ENCODE measurements at places on chromosomes 3 and 15.

DNA sequence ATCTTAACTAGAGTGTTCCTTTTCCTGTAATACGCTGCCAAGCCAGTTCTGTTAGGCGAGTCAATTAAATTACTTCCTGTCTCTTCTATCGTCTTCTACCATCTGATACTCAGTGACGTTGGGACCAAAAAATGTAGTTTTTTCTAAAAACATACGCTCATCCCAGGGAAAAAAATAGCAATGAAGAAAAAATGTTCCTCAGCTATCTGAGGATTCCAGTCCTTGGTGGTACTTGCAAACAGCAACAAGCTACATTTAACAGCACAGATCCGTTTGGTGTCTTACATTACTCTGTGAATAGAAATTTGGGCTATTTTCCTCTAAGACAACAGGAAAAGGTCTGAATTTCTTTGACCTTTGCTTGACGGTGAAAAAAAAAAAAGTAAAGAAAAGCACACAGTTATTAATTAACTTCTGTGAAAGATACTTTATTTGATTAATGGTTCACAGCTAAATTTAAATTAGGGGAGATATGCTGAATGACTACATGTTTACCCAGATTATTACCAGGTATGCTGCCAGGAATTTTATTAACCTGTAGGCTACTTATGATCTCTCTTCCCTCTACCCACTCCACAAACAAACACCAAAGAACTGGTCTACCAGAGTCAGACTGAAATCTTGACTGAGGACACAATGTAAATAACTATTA is 254.4 kb upstream of the ZPLD1 start:
- no peak for DNase-seq

- no peak for DNase-seq
Measured at GRCh38 chr3:159236321-159236720, 434.5 kb downstream of the MFSD1 start.

- DNase-seq = no peak
Measured at GRCh38 chr15:63366451-63366850, 15.2 kb downstream of the CA12 start.

GRCh38 chr15:78347586-78348543 is 7.7 kb downstream of the CRABP1 start:
- no peak for DNase-seq

- DNase-seq = no peak
Measured at GRCh38 chr15:43274136-43274535, 7.4 kb upstream of the TGM5 start.

- DNase-seq = no peak
Measured at GRCh38 chr3:4228295-4228694, 74.9 kb upstream of the SETMAR start.

- no peak for DNase-seq
Measured at GRCh38 chr3:37737134-37737533, 124.5 kb upstream of the CTDSPL start.

GRCh38 chr3:196949750-196950149 is 7.4 kb upstream of the NCBP2 start:
- no peak for DNase-seq

DNA sequence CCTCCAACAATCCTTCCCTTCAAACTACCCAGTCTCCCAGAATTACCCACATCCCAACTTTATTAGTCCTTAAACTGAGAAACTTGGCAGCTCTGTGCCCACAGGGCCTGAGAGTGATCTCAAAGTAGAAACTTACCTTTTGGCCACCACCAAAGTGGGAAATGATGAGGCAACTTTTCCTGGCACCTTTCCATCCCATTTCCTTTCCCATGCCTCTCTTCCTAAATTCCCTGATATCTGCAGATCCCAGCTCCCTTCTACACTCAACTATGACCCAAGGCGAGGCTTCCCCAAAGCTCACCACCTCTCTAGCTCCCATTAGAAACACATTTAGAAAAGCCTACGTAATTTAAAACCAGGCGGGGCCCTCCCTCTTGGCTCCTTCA is 271.9 kb downstream of the FOXP1 start:
- DNase-seq = no peak

DNA sequence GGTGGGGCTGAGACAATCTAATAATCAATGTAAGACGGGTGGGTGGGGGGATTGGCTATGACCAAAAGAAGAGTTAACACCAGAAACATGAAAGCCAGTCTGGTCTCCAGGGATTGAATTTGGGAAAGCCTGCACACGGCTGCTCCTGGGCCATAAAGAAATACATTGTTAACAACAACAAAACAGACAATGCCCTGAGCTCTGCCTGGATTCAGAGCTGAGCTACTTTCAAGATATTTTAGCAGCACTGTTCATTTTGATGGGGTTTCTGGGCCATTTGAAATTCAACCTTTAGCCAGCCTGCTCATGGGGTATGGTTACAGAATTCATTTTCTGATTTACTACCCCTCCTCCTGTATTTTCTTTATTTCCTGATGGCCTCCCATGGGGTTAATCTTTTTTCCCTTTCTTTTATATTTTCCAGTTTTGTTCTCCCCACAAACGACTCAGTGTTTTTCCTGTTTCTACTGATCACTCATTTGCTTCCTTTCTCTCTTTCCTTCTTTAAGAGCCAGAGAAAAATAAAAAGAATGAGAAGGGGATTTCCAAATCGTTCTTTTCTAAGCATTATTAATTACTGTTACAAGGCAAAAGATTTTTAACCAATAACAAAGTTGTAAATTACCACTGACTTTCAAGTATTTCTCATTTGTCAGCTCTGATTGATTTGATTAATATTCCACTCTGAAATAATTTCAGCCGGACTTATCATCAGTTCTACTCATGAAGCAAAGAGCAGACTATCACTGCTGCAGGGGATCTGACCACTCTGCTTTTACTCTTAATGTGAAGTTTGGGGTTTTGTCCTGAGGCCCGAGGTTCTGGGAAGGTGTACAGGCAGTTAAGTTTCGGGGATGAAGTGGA is 19.6 kb downstream of the NR2F2 start:
- DNase-seq = no peak

GRCh38 chr15:91264651-91265351 is 164.7 kb downstream of the SV2B start:
- DNase-seq = no peak

DNA sequence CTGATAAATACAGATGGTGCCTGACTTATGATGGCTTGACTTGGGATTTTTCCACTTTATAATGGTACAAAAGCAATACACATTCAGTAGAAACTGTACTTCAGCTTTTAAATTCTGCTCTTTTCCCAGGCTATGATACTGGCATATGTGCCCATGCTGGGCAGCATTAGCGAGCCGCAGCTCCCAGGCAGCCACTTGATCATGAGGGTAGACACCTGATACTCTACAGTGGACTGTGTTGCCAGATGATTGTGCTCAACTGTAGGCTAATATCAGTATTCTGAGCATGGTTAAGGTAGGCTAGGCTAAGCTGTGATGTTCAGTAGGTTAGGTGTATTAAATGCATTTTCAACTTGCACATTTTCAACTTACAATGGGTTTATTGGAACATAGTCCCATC is 17.7 kb upstream of the FEM1B start:
- no peak for DNase-seq

DNA sequence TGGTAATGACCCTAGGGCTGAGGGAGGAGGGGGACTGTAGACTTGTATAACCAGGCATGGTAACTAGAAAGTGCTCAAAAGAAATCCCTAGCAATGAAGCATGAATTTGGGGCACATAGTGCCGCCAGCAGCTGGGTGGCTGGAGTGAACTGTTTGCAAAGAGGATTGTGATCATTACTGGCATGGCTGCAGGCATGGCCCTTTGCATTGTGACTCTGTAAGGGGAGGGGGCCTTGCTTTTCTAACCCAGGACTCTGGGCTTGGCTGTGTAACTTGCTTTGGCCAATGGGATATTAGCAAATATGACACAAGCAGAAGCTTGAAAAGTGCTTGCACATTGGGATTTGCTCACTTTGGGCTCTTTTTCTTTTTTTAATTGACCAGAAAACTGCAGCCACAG is 112.5 kb upstream of the RAD18 start:
- no peak for DNase-seq

DNA sequence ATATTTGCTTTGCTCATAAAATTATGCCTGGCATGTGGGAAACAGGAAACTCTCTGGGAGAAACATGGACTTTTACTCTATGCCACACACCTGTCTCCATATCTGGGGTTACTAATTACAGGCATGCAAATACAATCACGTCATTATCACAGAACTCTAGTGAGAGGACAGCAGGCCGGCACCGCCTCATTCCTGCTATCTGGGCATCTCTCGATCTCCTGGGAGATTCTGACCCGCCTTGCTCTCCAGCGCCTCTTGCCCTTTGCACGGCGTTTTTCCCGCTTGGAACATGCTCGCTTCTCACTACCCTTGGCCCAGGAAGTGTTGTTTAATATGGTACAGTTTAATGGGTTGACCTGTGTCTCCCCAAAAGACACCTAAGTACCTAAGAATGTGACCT is 45.4 kb upstream of the PARL start:
- DNase-seq = no peak

- no peak for DNase-seq
Measured at GRCh38 chr3:28077572-28077971, 163.8 kb upstream of the CMC1 start.

GRCh38 chr3:15405448-15406050 is 21.8 kb downstream of the METTL6 start:
- DNase-seq = peak; percentile 8

DNA sequence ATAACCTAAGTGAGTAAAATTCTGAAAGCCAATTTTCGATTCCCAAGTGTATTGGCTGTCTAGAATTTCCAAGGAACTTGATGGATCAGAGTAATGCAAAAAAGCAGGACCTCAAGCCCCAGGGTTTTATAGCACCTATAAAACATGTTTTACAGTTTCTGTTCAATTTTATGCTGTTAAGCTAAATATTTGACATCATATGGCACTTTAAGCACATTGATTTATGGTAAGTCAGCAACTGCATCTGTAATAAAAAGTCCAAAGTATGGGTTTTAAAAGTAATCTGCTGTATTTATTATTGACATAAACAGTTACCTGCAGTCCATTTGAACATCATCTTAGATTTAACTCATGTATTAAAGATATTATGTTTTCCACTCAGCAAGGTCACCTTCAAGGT is 20.0 kb upstream of the MFSD1 start:
- DNase-seq = no peak

DNA sequence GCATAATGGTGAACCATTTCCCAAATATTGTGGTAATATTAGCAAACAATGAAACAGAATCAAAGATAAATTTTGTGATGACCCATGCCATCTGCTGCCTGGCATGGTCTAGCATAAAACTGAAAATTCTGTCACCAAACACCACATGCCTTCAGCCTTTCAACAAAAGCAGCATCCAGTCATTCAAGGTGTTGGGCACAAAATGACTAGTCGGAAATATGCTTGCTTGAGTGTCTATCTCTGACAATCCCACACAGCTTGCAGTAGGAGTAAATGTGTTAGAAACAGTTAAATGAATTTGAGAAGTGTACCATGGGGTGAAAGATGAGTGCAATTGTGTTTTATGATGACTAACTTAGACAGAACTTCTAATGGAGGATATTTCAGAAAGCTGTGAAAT is 61.7 kb upstream of the CDIN1 start:
- DNase-seq = no peak

DNA sequence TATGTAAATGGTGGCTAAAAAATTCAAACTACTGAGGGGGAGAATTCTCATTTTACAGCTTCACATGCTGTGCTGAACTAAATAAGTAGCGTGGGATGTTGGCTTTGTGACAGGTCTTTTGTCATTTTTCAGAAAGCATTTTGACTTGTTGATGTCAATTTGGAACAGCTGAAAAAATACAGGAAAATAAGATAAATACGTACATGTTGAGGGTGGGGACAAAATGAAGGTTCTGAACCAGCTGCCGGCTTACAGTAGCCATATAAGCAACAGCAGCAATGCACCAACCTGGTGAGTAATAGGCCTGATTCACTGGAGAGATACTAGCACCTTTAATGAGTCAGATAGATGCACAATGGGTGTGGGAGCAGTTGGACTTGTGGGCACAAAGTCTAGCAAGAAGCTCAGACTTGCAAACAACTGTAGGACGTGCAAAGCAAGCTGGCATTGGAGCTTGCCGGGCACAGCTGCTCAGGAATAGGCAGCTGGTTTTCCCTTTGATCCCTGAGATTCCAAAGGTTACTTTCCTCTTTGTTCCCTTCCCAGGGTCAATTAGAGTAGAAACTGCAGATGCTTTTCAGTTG is 12.9 kb downstream of the B3GNT5 start:
- DNase-seq = no peak

DNA sequence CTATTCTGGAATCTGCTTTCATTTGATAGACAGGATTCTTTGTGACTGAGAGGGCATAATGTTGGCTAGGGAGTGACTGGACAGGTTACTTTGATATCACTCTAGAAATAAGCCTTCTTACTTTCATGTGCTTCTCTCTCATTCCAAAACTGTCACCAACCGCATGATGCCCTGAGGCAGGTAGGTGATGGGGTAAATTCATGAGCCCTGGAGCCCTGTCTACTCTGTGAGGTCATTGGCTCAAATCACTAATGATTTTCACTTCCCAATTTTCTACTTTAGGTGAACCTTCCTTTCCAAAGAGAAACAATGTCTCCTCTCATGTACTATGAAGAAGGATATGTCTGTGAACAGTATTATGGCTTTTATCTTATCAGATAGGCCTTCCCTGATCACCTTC is 596.7 kb downstream of the TUSC7 start:
- no peak for DNase-seq

DNA sequence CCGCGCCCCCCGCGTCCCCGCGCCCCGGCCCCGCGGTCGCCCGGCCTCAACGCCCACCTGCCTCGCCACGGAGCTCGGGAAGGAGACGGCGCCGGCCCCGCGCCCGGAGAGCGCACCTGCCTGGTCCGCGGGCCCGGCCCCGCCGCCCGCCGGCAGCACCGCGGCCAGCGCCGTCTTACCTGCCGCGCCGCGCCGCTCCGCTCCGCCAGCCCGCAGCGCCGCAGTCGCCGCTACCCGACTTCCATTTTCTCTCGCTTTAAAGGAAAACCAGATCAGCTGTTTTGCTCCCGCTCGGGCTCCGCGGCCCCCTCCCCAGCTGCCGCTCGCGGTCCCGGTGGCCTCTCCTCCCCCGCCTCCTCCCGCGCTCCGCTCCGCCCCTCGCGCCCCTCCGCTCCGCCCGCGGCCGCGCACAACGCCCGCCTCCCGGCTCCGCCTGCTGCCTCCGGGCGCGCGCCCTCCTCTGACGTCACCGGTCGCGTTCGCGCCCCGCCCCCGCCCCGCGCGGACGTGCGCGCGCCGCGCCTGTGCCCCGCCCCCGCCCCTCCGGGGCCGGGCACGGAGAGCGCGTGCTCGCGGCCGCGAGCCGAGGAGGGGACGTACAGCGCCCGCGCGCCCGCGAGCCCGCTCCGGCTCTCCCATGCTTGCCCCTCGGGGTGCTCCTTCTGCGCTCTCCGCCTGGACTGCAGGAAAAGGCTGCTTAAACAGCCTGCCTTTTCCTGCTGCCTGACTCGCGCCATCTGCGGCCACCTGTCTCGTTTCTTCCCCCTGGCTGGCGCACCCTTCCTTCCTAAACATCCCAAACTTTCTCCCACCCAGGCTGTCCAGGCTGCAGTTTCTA is 159.8 kb upstream of the CHRNA7 start:
- DNase-seq = peak; percentile 79

All from activated CD4-positive, alpha-beta T cell treated with anti-CD3 and anti-CD28 coated beads for 24 hours (primary cell).